ENCODE measurements at places on chromosomes 5 and 9.

DNA sequence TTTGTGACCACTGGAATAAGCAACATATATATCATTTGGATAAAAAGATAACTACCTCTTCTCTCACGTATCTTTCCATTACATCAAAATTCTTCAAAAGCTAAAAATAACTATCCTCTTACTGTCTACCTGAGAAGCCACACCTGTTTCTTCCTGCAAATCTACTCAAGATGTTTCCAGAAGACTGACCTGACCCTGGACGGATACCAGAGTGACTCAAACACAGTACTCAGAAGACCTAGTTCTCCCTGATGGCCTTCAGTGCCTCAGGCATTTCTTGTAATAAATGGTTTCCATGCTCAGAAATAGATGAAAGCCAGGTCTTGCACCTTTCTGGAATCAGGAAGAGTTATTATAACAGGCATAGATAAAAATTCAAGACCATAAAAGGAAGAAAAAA lies 245.9 kb upstream of the PIK3R1 start:
- DNase-seq = no peak

DNA sequence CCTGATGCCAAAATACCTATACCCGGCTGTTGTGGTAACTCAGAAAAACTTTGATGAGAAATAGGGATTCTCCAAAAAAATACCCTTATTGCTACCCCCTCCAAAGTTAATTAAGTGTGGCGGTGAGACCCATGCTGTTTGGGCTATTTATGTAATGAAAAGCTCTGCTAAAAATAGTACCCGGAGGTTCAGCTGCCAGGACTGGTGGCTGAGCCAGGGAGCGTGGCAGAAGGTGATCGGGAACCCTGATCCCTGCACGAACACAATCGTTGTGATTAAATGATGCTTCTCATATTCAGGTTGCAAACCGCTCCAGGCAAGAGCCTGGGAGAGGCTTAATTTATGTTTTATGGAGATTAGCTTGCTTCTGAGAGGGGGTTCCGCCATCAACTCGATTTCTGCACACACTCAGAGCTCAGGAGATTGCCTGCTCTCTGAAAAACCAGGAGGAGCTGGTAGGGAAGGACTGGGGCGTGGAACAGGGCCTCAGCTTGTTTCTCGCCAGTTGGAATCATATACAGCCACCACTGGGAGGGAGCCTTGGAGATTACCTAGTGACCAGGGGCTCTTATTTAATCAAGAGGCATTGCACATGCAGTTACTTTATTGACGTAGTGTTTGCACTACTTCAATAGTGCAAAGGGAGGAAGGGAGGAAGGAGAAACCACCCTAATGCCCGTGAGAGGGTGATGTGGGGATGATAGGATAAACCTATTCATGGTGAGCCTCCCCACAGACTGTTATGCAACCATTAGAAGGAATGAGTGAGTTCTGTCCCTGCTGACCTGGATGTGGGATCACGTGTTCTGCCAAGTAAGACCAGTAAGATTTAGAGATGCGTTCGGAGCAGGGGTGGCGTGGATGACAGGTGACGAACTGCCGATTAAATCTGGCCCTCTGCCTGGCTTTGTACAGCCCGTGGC lies 23.4 kb downstream of the HRH2 start:
- no peak for DNase-seq

DNA sequence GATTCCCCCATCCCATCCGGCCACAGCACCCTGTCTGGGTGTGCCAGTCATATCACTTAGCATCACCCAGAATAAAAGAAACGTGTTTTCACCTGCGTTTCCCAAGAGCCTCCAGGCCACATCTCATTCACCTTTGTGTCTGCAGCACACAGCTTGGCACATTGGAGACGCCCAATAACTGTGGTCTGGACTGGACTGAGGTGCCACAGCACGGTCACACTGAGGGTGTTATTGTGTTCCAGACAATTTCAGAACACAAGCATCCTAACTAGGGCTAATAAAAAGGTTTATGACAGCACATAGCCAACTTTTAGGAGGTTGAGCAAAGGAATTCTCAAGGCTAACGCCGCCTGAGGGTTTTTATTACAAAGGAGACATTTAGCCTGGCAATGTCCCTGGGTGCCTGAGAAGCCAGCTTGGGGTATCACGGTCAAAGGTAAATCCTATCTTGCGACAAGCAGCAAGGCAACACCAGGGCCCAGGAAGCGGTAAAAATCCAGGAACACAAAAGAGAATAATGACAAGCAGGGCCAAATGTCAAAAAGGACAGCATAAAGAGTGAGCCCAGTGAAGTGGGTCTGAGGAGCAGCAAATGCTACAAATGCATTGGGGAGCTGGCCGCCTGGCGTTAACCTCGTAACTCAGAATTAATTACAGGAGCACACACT lies 3.4 kb downstream of the EPB41L4B start:
- no peak for DNase-seq

DNA sequence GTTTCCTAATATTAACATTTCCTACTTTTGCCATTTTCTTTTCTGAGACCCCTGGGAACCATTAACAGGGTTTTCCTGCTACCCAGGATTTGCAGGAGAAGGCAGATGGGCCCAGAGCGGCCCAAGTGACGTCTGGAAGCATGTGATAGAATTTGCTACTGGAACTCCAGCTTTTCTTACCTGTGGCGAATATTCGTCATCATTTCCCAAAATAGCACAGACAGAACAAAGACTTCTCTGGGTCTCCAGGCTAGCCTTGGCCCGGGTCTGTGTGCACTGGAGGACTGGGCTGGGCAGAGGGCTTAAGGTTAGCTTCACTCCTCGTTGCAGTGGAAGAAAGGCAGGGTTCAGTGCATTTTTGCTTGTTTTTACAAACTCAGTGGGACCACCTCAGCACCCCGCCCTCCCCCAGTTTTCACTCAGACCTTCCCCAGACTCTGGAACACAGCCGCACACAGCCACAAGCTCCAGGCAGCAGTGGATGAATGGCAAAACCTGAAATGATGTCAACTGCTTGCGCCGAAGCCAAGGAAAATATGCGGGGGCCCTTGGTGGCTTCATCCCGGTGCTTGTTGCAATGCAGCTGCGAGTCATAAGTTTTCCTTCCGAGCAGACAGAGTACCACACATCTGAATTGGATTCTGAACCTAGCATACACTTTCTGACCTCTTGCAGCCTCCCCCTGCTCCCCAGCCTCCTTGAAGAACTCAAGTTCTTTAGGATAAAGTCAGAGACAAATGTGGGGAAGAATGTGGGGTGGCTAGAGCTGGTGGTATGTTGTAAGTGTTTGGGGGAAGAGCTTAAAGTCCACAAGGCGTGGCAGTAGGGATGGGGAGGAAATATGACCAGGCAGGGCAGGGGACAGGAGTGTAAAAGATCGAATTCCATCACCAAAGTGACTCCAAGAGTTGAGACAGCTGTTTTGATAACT lies 586.0 kb downstream of the CCDC171 start:
- no peak for DNase-seq

DNA sequence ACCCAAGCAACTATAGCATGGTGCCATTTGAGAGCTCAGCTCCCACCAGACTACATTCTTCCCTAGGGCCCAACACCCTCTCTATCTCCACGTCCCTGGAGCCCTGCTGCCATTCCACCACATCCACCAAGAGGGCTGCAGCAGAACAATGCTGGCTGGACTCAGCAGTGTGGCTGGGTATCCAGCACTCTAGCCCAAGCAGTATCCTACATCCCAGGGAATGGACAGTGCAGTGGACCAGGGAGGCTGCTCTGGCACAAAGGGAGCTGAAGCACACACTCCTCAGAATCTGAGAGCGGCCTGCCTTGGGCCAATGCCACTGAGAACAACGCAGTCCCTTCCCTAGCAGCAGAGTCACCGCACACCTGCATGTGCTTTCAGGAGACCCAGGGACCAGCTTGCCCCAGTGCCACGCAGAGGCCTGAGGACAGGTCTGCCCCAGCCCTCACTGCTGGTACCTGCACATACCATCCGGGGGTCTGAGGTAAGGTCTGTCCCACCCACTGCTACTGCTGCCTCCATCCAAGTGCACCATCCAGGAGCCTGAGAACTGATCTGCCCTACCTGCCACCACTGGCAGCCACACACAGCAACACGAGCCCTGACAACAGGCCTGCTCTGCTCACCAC lies 95.9 kb downstream of the ZDHHC21 start:
- no peak for DNase-seq

- no peak for DNase-seq
Observed at GRCh38 chr9:81605170-81605670, 84.1 kb downstream of the TLE1 start.

DNA sequence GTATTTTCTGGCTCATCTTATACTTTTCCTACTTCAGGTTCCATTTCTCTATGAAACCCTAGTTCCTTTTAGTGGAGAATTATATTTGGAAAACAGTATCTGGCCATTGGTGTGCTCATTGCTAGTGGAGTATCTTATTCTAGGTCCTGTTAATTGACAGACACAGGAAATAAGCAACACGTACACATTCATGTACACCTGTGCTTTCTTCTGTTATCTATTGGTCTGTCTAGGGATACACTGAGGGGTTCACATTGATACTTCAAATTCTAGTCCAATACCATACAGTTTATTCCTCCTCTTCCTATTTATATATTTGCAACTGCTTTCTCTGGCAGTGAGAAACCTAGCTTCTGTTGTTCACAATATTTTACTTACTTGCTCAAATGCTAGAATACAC lies 110.2 kb downstream of the FER start:
- no peak for DNase-seq

DNA sequence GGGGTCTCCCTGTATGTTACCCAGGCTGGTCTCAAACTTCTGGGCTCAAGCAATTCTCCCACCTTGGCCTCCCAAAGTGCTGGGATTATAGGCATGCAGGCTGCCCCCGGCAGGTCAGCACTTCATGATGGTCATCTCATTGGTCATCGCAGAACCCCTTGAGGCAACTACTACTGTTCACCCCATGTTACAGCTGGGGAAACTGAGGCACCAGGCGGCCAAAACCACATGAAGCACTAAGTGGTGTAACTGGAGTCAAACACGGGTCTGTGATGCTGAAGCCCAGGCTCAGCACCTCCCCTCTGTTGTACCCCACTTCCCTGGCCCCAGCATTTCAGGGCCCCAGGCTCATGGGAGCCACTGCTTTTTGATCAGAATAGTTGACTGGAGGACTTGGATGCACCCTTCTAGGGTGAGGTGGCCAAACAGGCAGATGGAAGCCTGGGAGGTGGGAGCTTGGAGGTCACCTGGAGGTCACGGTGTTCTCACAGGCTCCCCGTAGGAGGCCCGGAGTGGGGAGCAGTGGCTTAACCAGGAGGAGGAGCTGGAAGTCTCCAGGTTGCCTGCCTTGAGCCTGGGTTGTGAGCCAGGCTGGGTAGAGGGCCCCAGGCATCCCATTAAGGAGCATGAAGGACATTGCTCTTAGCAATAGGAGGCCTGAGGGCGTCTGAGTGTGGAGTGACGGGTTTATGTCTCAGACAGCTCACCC lies 57.3 kb upstream of the RPL26L1 start:
- DNase-seq = peak; percentile 38

DNA sequence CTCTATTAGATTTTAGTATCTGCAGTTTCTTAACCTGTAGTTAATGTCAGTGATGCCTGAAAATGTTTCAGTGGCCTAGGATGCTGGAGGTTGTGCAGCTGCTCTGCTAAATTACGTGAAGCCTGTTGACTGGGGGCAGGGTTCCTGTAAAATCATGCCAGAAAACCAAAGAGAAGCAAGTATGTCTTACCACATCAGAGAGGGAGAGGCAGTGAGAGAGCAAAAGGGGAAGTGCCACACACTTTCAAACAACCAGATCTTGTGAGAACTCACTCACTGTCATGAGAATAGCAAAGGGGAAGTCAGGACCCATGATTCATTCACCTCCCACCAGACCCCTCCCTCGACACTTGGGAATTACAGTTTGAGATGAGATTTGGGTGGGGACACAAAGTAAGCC lies 83.9 kb upstream of the CYLC2 start:
- no peak for DNase-seq

- peak; percentile 11 for DNase-seq
Observed at GRCh38 chr9:74824654-74825053, 63.1 kb downstream of the TRPM6 start.

- DNase-seq = no peak
Observed at GRCh38 chr9:82082563-82082962, 94.0 kb downstream of the SPATA31D1 start.

- DNase-seq = peak; percentile 68
Observed at GRCh38 chr9:116661037-116661954, 25.8 kb upstream of the TRIM32 start.

GRCh38 chr9:75591972-75592371 lies 298.5 kb upstream of the PCSK5 start:
- DNase-seq = no peak

GRCh38 chr5:50700706-50701105 lies 34.3 kb downstream of the PARP8 start:
- no peak for DNase-seq

DNA sequence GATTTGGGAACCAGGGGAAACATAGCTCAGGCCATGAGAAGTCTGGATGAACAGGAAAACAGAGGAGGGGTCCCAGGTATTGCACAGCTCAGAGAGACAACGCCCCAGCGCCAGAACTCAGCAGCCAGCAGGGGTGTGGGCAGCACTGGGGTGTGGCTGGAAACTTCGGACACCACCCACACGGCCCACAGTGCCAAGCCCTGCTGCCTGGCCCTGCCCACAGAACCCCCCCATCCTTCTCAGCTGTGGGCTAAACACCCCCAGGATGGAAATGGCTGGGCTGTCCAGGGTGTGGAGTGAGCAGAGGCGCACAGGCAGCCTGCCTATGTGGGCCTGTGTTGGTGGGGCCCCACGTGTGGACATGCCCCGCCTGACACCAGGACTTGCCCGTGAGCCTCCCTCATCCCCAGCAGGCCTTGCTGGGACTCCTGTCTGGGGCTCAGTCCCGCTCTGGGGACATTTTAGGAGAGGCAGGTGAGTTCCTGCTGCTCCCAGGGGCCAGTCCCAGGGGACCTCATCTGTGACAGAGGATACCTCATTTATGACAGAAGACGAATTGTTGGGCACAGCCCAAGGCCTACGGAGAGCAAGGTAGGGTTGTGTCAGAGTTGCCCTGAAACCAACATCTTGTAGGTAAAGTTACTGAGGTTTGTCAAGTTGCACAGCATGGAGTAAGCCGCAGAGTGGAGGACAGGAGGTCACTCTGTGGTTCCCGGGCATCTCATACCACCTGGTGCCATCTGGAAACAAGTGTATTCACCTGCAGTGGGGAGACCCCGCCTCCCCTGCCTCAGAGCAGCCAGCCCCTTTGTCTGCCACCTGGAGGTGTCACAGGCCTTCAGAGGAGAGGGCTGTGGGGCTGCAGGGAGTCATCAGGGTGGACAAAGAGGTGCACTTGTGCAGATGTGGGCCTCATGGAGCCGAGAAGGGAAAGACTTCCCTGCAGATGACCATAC lies 183.2 kb downstream of the AUH start:
- DNase-seq = no peak

GRCh38 chr5:168291342-168291963 lies at the start of gene WWC1:
Gene WWC1 (plus strand): TSS chr5:168291645. CDS start chr5:168292153, 508 bp downstream.
- peak; percentile 39 for DNase-seq

DNA sequence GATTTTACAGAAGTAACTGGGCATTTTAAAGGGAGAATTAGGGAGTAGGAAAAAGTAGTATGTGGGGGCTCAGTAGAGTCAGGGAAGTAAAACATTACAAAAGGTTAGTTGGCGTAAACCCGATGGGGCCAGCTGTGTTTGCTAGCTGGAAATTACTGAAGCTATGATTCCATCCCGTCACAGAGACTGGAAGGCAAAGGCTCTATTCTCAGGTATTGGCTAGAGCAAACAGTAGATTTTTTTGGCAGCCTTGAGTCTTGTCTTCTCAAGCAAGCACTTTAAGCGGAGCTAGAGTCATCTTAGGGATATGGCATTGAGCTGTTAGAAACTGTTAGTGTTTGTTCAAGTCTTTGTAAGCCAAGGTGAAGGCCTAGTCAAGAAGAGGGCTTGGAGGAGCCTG lies 121.5 kb downstream of the PAM start:
- DNase-seq = no peak
